ENCODE measurements at places on chromosomes 3 and 15. TPM values are rescaled to one million over a fixed set of nuclear protein-coding genes. Genes with fewer than 3 reads are reported as not detected.

Gene P3H2
- total RNA-seq, result 24.9 TPM

Gene ZDHHC23
- 3.4 TPM for total RNA-seq

Gene PPP1R14D
- not detected for total RNA-seq

Gene GOLGA8Q
- total RNA-seq, result not detected

Gene ATRIP
- total RNA-seq, result 8.0 TPM

Gene NUP210
- total RNA-seq, result 32.9 TPM

Gene SPTBN5
- 0.13 TPM for total RNA-seq

Gene PLSCR5
- total RNA-seq, result not detected

Gene AGBL1
- not detected for total RNA-seq

Gene REC114
- total RNA-seq, result not detected

Gene SAMD7
- total RNA-seq, result not detected

Gene RHO
- not detected for total RNA-seq

Gene SLC12A1
- not detected for total RNA-seq

Gene MON1A
- total RNA-seq, result 7.5 TPM

Gene LTF
- total RNA-seq, result not detected

Gene C15orf62
- total RNA-seq, result not detected

Gene CYP8B1
- total RNA-seq, result not detected

Gene KCNMB2
- not detected for total RNA-seq

Gene IL16
- total RNA-seq, result not detected

Gene ZDHHC19
- total RNA-seq, result not detected

Gene TRIM42
- total RNA-seq, result not detected

Gene POPDC2
- 0.50 TPM for total RNA-seq

Gene CCR8
- not detected for total RNA-seq

Gene GOLGA8J
- total RNA-seq, result 0.10 TPM

Gene FANCI
- 49.0 TPM for total RNA-seq

Gene XCR1
- not detected for total RNA-seq

Gene BTLA
- not detected for total RNA-seq

Gene ECT2
- 73.0 TPM for total RNA-seq

Gene ERC2
- not detected for total RNA-seq

Gene TNNC1
- 1.7 TPM for total RNA-seq

Gene SEMA3G
- 0.13 TPM for total RNA-seq

Gene GRAMD2A
- 0.07 TPM for total RNA-seq

Gene TP63
- total RNA-seq, result 0.12 TPM

Gene SMCO1
- total RNA-seq, result not detected

Gene STIMATE
- 5.9 TPM for total RNA-seq

Gene NME9
- not detected for total RNA-seq

All from A549 treated with GW870086 at 1 μM for 4 hours (cell line).